NCI-H1417 (cell line): ENCODE measurements at places on chromosomes 1 and 21.
A peak's percentile ranks its signal among the peaks of the same experiment; 100 is the strongest.

DNA sequence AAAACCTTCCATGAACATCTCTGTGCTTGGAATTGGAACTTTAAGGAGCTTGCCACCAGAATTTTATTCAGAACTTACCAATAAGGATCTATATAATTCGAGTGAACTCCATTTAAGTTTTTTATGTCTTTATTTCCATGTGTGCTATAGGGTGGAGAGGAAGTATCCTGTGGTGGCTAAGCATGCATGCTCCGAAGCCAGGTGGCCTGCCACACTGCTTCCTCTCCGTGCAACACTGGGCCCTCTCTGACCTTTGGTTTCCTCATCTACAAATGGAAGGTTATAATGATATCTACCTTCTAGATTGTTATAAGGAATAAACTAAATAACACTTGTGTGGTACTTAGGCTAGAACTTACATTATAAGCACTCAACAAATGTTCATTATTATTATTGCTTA lies 382.1 kb downstream of the PTPRC start:
- no peak for DNase-seq

- peak; percentile 6 for DNase-seq
Observed at GRCh38 chr1:89931964-89932363, 62.9 kb upstream of the ZNF326 start.

- DNase-seq = no peak
Observed at GRCh38 chr1:43904660-43905551, 28.7 kb upstream of the ARTN start.

DNA sequence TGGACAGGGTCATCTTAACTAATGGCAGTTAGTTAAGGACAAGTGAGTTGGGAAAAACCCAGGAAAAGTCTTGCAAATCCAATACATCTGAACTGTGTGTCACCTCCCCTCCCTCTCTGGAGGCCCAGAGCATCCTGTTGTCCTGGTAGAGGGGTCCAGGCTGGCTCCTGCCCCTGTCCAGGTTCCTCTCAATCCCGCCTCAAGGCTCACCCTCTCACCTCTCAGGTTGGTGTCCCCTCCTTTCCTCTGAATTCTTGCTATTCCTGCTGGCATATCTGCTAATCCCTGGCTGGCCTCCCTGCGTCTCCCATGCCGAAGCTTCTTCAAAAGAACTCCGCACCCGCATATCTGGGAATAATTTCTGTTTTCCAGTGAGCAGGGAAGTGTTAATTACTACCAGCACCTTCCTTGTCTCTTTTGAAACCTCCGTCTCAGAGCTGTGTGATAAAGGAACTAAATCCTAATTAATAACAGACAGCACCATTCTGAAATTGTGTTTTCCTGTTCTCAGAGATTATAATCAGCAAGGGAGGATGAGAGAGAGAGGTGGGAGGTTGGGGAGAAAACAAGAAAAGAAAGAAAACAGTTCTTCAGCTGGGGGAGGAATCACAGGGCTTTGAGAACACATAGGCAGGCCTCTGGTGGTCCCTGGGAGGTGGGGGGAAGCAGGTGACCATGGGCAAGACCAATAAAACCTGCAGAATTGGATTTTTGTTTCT lies 568.0 kb downstream of the PTPRU start:
- no peak for DNase-seq

DNA sequence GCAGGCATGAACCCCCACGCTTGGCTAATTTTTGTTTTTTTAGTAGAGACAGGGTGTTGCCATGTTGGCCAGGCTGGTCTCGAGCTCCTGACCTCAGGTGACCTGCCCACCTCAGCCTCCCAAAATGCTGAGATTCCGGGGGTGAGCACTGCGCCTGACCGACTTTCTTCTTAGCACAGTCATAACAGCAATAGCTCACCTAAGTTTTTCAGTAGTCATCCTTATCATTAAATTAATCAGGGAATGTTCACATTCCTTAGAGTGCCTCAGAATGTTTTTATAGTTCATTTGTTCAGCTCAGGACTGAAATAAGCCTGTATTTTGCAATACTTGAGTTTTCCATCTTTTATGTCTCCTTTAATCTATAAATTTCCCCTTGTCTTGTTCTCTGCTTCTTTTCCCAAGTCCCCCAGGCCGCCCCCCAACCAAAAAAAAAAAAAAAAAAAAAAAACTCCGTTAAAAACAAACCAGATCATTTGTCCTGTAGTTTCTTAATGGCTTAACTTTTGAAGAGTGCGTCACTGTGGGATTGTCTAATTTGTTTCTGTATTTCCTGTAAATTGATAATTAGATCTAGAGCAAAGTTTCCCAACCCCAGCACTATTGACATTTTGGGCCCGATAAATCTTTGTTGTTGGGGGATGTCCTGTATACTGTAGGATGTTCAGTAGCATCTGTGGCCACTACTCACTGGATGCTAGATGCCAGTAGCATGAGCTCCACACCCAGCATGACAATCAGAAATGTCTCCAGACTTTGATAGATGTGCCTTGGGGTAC lies 120.7 kb downstream of the ITSN1 start:
- no peak for DNase-seq

- DNase-seq = no peak
Observed at GRCh38 chr1:209527372-209527771, 56.1 kb upstream of the CAMK1G start.

DNA sequence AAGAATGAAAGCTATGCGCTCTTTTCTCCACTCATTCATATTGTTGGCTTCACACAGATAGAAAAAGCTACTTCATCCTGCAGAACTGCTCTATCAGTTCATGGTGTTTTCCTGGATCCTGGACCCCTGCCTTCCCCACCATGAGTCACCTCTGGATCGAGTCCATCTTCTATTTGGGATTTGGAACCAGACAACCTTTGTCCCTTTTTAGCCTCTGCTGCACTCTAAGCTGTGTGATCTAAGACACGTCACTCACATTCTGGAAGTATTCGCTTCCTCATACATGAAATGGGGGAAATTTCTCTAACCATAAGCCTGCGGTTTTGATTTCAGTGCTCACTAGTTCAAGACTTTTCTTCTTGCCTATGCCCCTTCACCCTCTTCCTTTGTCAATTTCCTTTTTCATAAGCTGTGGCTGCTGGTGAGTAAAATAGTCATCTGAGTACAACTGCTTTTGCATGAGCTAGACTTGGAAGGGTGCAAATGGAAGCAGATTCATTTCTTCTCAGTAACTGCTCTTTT lies 14.1 kb upstream of the DEGS1 start:
- no peak for DNase-seq

DNA sequence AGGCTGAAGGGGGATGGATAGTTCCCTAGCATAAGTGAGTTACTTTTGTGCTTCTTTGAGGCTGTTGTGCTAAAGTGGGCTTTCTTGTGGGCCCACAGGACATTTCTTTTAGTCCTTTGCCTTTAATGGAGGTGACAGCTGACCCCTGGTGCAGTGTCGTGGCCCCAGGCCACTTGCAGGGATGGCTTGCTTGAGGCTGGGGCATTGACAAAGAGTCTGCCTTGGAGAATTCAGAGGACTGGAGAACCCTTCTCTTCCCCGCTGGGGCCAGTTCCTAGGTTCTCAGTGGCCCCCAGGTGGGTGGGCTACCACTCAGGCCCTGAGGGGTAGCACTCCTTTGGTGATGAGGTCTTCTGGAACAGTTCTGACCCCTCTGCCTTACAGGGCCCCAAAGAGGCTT lies 12.8 kb downstream of the ABCG1 start:
- DNase-seq = no peak

- no peak for DNase-seq
Observed at GRCh38 chr1:53406551-53407235, 52.5 kb upstream of the DMRTB1 start.

DNA sequence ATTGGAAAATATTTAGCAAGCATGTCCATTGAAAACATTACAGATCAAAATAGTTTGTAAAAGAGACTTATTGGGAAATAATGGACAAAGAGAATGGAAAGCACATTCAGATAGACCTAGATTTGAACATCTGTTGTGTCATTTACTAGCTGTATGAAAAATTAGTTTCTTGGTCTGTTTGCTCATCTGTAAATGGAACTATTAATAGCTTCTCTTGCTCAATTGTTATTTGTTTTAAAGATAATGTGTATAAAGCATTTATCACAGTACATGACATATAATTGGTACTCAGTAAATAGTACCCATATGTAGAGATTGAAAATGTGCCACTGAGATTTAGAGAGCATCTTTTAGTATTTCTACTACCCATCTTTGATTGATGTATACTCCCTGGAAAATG lies 25.9 kb downstream of the RPAP2 start:
- DNase-seq = no peak

GRCh38 chr1:186999506-186999905 lies 170.8 kb downstream of the PLA2G4A start:
- DNase-seq = no peak

DNA sequence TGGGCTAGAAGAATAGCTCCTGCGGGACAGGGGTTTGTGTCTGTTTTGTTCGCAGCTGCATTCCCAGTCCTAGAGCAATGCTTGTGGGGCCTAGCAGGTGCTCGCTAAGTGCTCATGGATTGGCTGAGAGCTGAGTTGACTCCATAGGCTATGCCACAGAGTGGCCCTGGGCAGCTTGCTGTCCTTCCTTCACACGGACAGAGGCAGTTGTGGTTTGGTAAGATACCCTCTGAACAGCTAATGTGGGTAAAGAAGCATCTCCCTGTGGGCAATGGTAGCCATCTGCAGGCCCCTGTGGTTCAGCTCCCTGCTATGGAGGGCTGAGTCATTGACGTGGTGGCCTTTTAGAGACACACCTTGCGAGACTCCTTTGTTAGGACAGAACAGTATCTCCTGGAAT lies 23.5 kb upstream of the LBR start:
- DNase-seq = no peak

DNA sequence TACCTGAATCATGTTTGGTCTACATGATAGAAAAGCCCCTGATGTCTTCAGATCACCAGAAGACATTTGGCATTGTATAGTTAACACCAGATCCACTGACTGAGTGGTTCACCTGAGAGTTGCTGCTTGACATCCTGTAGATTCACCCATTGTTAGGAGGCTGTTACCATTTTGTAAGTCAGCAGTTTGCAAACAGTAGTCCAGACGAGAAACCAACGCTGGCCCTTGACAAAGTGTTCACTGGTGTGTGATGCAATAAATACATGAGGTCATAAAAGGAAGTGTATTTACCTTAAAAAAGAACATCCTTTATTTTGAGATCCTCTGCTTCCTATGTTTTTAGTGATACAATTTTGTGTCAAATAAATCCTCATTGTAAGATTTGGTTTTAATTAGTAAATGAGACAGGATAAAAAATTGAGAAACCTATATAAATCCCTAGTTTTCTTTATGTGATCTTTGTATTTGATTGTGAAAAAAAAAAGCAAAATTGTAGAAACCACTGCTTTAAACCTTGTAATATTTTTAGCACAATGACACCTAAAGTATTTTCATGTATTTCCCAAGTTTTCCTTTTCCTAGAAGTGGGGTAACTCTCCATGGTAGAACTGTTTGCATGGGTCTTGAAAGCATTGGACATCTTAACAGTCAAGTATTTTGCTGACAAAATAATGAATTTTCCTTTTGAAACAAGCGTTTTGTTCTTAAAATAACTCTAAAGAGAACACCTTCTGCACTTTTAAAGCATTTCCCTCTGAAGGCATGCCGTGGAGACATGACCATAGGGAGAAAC lies 204.3 kb downstream of the FGGY start:
- DNase-seq = no peak

GRCh38 chr1:231969076-231969475 lies 342.5 kb downstream of the DISC1 start:
- DNase-seq = peak; percentile 87

GRCh38 chr1:207362962-207363860 lies 41.7 kb downstream of the CD55 start:
- no peak for DNase-seq

GRCh38 chr1:160144921-160145320 lies 6.5 kb upstream of the ATP1A4 start:
- DNase-seq = no peak

- no peak for DNase-seq
Observed at GRCh38 chr1:156666862-156667609, 10.2 kb downstream of the NES start.

- DNase-seq = no peak
Observed at GRCh38 chr21:29586696-29587095, 288.0 kb downstream of the BACH1 start.

- DNase-seq = no peak
Observed at GRCh38 chr1:41582851-41583657, 98.6 kb upstream of the EDN2 start.

GRCh38 chr1:220207411-220207810 lies 64.8 kb downstream of the RAB3GAP2 start:
- DNase-seq = no peak

- no peak for DNase-seq
Observed at GRCh38 chr1:202569393-202570322, 140.6 kb downstream of the SYT2 start.

DNA sequence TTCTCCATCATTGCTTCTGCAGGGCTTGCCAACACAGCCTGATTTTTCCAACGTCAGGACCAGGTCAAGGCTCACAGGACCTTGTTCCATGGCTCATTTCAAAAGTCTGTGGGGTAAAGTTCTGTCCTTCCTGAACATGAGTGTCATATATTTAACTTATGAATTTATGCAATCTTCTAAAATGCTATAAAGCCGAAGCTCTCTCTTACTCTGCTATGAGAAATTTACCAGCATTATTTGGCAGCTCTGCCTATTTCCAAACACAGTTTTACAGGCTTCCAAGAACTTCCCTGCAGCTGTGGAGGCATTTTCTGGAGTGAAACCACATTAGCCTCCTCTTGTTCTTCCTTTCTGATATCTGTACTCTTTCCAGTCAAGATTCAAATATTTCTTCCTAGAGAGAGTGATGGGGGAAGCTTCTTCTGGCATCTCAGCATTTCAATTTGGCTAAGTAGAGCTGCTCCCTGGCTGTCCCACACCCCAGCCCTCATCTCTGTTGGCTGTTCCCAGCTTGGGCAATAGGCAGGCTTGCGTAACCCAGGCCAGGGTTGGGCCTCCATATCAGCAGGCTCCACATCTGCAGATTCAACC lies 15.6 kb upstream of the HMGCS2 start:
- DNase-seq = no peak

DNA sequence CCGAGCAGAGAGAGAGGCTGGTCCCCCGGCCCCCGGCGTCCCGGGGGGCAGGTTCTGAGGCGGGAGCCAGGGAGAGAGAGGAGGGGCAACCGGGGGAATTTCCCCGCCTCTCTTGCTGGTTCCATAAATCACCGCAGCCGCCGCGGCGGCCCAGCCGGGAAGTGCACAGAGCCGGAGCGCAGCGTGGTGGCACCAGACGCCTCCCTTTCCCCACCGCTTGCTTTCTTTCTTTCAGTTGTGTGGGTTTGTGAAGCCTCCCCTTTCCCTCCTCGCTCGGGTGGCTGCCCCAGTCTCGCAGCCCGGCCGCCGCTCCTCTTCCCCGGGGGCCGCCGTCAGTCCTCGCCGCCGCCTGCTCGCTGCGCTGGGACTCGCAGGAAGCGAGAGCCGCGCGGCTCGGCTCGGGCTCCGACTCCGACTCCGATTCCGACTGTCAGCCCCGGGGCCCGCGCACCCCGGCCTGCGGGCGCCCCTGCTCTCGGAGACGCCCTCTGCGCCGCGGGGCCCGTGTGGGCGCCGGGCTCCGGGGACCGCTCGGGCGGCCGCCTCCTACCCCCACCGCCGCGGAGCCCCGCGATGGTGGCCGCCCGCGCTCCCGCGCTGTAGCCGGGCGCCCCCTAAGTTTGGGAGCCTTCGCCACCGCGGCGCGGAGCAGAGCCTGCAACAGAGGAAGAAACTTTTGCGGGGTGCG lies at the start of gene CACHD1:
Gene CACHD1 (plus strand): TSS at position 153 of the 688 bp plus-strand sequence. CDS start 616 bp downstream, outside the sequence.
- peak; percentile 88 for DNase-seq

GRCh38 chr1:115746021-115746690 lies 22.4 kb downstream of the CASQ2 start:
- no peak for DNase-seq

GRCh38 chr21:16308269-16308668 lies 578.5 kb downstream of the USP25 start:
- DNase-seq = peak; percentile 49
